ENCODE measurements at places on chromosomes 3 and 15. TPM values are rescaled to one million over a fixed set of nuclear protein-coding genes. Genes with fewer than 3 reads are reported as not detected.

DNA sequence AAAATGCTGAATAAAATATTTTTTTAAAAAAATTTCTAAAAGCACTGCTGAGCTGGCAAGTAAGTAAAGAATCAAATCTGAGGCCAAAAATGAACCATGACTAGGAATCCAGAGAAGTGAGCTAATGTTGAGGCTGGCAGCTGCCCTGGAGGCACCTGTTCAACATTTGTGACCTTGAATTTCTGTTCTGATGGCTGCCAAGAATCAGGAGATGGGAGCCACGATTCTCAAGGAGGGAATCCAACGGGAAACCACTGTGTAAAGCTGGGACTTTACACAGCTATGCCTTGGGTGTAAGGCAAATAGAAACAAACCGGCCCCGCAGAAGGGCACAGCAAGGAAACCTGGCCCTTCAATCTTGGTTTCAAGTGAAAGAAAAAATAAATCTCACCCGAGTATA is 22.7 kb downstream of the HEG1 start:
- no peak for DNase-seq

MUC20 gene
- polyA plus RNA-seq = 37.2 TPM

- no peak for DNase-seq
These were observed 31.0 kb upstream of the KLHL25 start for GRCh38 chr15:85825719-85826118.

OGG1 gene
- 57.5 TPM for polyA plus RNA-seq

MELTF gene
- 2.7 TPM for polyA plus RNA-seq

NR2C2 gene
- 43.4 TPM for polyA plus RNA-seq

GRCh38 chr3:114730397-114730796 is 416.7 kb downstream of the ZBTB20 start:
- DNase-seq = no peak

PLSCR2 gene
- 1.7 TPM for polyA plus RNA-seq

- DNase-seq = no peak
These were observed 52.5 kb upstream of the AMOTL2 start for GRCh38 chr3:134426660-134427181.

DNA sequence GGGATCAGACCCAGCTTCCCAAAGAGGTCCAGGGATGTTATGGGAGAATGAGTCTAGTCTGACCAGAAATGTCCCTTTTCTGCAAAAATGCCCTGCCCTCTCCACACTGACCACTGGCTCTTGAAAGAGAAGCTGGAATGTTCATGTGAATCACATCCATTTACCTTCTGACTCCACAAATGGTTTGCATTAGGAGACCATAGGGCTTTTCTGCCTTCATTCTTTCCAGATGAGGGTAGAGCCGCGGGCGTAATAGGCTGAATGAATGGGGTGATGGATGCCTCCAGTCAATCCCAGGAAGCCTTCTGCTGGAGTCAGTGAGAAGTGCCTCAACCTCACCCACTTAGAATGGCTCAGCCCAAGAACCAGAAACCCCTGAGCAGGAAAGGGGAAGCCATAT is 47.2 kb upstream of the IREB2 start:
- DNase-seq = no peak

CLCN2 gene
- 14.0 TPM for polyA plus RNA-seq
